Nephron progenitor cell (in vitro differentiated cells): ENCODE measurements at places on chromosomes 3 and 15.

GRCh38 chr3:33044676-33045075 is 52.3 kb downstream of the GLB1 start:
- no peak for DNase-seq

GRCh38 chr3:80870476-80871041 is 890.9 kb downstream of the GBE1 start:
- DNase-seq, result no peak

DNA sequence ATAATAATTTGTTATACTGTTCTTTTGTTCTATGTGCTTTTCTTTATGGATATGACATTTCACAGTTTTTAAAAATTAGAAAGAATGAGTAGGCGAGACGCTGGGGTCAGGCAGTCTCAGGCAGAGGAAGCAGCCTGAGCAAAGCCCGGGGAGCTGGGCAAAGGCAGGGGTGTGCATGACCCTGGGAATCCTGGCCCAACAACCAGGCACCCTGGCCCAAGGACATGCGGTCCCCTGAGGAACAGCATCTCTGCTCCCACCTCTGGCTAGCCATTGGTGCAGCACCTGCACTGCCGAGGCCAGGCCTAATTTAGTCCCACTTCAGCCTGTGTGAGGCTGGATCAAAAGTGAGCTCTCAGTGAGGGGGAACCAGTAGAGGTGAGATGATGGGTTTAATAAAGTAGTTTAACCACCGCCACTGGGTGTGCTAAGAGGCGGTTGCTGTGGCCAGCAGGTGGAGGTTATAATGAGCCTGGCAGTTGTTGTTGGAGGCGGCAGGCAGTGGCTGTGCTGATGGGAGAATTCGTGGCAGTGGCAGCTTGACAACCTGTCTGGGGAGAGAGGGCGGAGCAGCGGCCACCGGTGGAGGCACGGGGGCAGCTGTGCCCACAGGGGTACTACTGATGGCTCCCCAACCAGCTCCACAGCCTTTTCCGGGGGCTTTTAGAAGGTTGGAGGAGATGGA is 41.5 kb downstream of the PRKCD start:
- DNase-seq, result no peak

DNA sequence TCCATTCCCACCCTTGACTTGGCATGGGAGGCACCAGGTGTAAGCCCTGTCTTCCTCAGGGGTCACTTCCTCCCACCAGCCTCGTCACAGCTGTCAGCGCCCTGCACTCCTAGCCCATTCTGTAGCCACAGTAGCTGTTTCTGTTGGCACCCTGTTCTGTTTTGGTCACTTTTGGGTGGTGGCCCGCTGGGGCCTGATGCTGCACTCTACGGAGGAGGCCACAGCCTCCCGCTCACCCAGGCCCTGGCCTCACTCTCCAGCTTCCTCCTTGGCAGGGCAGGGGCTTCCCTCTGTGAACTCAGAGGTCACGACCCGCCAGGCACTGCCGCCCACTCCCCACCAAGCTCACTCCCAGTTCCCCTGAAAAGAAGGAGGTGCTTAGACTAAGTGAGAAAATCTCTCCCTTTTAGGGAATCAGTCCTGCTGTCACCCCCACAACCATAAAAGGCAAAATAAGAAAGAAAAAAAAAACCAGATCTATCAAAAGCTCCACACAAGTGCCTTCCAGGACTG is 68.4 kb downstream of the MGLL start:
- no peak for DNase-seq

DNA sequence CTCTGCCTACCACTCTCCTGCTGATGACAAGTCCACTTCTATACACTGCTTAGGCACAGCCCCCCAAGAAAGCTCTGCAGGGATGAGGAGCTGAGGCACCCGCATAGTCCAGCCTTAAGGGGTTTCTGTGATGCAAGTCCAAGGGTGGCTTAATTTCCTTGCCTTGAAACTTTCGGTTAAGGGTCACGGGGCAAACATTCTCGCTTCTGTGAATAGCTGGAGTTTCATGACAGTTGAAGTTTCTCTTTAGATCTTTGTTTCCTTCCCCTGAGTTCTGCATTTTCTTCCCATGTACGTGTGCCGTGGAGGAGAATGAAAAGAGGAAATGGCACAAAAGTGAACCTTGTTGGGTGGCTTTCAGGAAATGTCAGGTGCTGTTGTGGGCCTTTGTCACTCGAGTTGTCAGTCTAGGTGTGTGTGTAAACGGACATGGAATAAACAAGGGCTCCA is 7.0 kb downstream of the GPR160 start:
- DNase-seq, result no peak

DNA sequence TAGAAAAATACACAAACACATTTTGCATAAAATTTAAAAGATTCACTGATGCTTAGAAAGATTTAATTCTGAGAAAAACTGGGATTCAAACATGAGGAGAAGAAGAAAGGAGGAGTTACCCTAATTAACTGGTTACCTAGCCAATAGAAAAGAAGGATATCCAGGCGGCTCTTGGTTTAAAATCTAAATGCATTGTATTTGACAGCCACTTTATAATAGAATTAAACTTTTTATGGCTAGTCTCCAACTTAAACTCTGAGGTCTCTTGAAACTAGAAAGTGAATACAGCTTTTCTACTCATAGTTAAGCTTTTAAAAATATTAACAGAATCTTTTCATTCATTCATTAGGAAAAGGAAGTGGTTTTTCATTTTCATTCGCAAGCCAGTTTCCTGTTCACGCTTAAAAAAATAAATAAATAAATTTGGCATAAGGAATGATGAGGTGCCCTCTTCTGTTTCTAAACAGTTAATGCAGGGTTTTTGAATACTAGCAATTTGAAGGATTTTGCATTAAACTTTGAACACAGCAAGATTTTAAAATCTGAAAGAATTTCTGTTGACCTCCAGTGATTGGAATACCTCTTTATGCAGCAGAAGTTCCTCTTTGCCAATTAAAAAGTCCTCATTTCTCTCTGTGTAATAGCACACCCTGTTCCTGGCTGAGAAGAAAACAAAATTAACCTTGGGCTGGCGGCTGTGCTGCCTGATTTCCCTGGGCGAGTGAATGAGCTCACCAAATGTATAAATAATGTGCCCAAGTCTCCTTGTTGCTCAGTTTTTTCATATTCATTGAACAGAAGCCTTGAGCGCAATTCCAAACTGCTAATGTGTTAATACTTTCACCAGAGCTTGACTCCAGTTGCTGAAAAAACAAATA is 105.1 kb downstream of the ZMAT3 start:
- DNase-seq, result no peak

- DNase-seq, result no peak
Measured at GRCh38 chr3:101521211-101521701, 8.2 kb upstream of the SENP7 start.

- DNase-seq, result peak; percentile 38
Measured at GRCh38 chr3:47577583-47578118, 1.0 kb downstream of the CSPG5 start.

- no peak for DNase-seq
Measured at GRCh38 chr3:64259636-64260035, 34.4 kb upstream of the PRICKLE2 start.

DNA sequence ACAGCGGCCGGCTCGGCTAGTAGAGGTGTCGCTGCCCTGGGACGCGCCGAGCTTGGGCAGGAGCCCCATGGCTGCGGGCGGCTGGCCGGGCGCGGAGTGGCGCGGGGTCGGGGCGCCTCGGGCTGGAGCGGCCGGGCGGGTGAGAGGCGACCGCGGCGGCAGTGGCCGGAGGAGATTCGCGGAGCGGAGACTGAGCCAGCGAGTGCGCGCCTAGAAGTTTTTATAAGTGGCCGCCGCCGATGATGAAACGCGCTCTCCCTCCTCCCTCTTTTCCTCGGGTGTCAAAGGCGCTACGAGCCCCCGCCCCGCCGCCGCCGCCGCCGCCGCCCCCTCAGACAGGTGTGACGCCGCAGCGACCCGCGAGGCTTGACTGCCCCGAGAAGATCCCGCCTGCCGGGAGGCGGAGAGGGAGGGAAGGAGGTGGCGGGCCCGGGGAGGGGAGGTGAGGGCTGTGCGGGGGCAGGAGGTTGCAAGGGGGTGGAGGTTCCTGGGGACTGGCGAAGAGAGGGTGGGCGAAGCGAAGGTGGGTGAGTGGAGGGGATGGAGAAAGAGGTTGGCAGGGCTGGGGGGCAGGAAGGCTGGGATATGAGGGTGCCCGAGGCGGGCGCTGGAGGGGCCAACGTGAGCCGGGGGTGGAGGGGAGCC is at the start of gene SLCO2A1:
TSS of gene SLCO2A1 (minus strand) at position 192 of the 645 bp plus-strand sequence. CDS start at position 69, 123 bp downstream.
- peak; percentile 82 for DNase-seq

DNA sequence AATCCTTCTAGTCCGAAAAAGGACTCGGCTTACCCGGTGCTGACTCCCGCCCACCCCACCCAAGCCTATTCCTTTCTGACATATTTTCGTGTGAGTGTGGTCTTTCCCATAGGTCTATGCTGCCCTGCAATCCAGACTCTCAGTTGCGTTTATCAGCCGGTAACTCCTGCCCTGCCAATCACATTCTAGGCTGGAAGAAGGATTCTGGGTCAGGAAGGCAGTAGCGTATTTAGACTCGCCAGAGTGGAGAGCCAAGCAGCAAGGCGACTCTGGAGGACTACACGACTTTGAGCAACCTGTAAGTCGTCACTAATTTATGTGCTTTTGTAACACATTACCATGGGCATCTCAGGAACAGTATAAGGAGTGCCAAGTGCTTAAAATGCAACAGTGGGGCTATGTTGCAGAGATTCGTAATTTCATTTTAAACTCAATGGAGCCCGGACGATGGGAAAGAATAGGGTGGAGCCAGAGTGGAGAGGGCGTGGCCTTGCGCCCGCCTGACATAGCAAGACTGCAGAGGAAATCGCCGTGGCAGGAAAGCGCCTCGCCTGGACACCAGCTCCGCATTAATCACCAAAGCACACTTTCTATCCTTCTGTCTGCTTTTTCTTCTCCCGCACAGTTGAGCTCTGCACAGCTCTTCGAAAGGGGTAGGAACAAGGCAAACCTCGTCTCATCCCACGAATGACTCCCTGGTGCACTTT is 1044.2 kb downstream of the AGBL1 start:
- no peak for DNase-seq

GRCh38 chr3:123953735-123954134 is 7.3 kb downstream of the CCDC14 start:
- no peak for DNase-seq

- no peak for DNase-seq
Measured at GRCh38 chr3:67526246-67526645, 128.2 kb downstream of the SUCLG2 start.

GRCh38 chr15:65408324-65409035 is 14.3 kb downstream of the IGDCC4 start:
- no peak for DNase-seq

- DNase-seq, result no peak
Measured at GRCh38 chr15:57323806-57324589, 52.3 kb upstream of the CGNL1 start.

DNA sequence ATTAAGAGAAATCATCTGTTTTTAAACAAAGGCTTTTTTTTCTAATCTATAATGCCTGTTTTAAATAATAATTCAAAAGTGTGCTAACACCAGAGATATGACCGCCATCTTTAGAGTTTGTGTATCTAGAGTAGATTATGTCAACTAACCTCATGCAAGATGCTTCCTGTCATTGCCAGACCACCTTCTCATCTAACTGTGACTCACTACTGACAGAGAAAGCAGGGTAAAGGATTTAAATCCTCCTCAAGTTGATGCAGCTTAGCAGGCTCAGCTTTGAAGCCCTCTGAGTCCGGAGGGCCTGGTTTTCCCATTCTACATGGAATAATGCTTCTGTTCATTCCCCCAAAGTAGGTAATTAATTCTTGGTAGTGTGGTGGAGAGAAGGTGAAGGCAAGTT is 108.5 kb downstream of the ECT2 start:
- no peak for DNase-seq

DNA sequence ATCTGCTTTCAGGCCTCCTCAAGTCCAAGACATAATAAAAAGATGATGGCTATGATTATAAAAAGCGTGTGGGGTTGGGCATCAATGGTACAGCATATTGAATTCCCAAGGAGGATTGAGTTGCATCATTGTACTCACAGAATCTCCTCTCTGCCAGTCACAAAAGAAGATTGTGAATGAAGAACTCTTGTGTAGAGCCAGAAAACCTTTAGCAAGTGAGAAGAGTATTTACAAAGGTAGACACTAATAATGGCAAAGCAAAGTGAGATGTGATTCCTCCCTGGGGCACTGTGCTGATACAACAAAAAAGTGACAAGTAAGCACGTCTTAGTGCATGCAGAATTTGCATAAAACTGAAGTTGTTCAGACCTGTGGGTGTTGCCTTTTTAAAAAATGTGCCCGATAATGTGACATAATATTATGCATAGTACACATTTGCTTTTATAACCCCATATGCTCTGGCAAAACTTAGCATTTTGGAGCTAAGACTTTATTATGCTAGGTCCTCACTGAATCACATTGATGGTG is 291.2 kb upstream of the TBC1D5 start:
- DNase-seq, result no peak

- DNase-seq, result no peak
Measured at GRCh38 chr3:146692254-146692653, 87.1 kb upstream of the PLSCR5 start.

GRCh38 chr15:69919816-69920215 is 177.9 kb downstream of the TLE3 start:
- no peak for DNase-seq

- no peak for DNase-seq
Measured at GRCh38 chr15:29225534-29226234, 43.9 kb downstream of the NSMCE3 start.

DNA sequence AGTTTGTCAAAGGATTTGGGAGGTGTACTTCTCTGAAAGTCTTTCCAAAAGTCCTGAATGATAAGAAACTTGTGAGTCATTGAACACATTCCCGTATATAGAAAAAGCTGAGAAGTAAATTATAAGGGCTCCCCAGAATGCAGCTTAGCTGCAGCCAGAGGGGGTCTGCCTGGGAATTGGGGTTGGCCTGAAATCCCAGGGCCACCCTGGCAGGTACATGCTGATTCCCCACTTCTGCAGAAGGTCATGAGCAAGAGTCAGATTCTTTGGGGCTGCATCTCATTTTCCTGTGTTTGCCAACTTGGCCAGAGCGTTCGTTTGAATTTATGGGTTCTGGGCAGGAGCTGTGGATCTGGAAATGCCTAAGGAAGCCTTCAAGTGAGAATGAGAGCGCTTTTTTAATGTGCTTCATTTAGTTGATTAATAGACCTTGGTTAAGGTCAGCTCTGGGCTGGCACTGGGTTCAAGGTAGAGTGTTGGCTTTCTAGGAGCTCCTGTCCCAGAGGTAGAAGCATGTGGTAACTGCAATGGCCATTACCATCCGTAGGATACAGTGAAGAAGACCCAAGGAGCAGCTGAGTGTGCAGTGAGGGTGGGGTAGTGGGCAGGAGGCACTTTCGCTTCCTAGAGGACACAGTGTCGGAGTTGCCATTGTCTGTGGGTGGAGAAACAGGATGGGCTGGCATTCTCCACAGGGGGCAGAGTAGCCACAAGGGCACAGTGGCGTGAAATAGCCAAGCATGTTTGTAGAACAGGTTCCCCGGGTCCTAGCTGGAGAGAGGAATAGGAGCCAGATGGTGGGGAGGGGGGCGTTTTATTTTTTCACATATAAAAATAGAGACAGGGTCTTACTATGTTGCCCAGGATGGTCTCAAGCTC is 3.2 kb downstream of the SLC6A6 start:
- DNase-seq, result no peak
